ENCODE measurements at places on chromosomes 13 and 19.
A peak's percentile ranks its signal among the peaks of the same experiment; 100 is the strongest.

GRCh38 chr19:50724522-50725217 lies 1.5 kb downstream of the CLEC11A start:
- peak; percentile 98 for DNase-seq

DNA sequence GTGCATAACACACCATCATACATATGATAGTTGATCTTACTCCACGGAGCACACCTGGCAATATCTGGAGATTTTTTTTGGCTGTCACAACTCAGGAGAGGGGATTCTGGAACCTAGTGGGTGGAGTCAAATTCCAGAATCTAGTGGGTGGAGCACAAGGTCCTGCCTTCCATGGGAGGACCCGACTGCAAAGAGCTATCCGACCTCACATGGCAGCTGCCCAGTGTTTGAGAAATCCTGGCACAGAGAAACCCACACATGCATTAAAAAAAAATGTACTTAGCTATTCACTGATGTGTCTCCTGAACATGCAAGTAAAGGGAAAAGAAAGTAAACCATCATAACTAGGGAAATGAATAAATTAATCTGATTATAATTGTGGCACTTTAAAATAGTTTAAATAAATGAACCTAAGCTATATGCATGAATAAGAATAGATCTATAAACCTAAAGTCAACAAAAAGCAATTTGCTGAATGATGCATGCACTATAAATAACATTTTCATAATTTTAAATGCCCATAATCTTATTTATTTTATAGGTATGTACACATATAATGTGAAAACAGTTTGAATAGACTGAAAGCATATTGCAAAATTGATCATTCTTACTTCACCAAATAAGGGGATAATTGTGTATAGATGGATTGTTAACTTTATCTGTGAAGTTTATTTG lies 300.3 kb downstream of the MYO16 start:
- no peak for DNase-seq

- no peak for DNase-seq
Observed at GRCh38 chr19:37763488-37763887, 15.9 kb downstream of the ZNF573 start.

GRCh38 chr13:39603424-39603947 lies 493 bp upstream of the LHFPL6 start:
- no peak for DNase-seq

DNA sequence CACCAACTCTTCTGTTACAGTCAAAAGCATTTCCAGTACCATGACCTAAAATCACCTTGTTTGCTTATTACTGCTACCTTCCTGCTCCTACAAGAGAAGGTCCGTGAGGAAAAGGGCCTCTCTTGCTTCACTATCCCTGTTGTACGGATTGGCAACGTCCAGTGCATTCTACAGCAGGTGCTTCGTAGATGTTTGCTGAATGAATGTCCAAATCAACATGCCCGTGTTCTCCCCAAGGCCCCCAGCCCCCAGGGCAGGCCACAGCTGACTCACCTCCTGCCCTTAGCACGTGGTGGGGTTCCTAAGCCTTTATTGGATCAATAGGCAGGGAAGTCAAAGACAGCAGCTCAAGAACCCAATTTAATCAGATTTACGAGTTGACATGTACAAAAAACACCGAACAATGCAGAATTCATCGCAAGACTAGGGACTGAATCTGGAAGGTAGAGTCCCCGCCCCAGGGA lies 5.5 kb upstream of the NAPA start:
- no peak for DNase-seq

All from left ventricle myocardium inferior (tissue), 1 donor.